Fibroblast of pulmonary artery (primary cell): ENCODE measurements at places on chromosomes 12 and 14.
A peak's percentile ranks its signal among the peaks of the same experiment; 100 is the strongest.

GRCh38 chr12:95212586-95212985, 4.7 kb downstream of the FGD6 start:
- DNase-seq, result peak; percentile 49

GRCh38 chr12:74043343-74043742, 494.3 kb upstream of the ATXN7L3B start:
- DNase-seq, result peak; percentile 37

DNA sequence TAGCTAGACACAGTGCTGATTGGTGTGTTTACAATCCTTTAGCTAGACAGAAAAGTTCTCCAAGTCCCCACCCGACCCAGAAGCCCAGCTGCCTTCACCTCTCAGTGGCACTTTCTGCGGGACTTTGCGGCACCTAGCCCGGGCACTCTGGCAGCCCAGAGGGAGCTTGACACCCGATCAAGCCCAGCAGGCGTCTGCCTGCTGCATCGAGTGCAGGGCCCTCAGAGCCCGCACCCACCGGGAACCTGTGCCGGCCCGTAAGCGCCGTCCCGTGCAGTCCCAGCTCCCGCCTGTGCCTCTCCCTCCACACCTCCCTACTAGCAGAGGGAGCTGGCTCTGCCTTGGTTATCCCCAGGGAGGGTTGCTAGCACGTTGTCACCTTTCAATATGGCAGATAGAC, 631.0 kb upstream of the STXBP6 start:
- DNase-seq, result no peak

GRCh38 chr12:31506515-31507306, 84.2 kb downstream of the DENND5B start:
- DNase-seq, result peak; percentile 83

DNA sequence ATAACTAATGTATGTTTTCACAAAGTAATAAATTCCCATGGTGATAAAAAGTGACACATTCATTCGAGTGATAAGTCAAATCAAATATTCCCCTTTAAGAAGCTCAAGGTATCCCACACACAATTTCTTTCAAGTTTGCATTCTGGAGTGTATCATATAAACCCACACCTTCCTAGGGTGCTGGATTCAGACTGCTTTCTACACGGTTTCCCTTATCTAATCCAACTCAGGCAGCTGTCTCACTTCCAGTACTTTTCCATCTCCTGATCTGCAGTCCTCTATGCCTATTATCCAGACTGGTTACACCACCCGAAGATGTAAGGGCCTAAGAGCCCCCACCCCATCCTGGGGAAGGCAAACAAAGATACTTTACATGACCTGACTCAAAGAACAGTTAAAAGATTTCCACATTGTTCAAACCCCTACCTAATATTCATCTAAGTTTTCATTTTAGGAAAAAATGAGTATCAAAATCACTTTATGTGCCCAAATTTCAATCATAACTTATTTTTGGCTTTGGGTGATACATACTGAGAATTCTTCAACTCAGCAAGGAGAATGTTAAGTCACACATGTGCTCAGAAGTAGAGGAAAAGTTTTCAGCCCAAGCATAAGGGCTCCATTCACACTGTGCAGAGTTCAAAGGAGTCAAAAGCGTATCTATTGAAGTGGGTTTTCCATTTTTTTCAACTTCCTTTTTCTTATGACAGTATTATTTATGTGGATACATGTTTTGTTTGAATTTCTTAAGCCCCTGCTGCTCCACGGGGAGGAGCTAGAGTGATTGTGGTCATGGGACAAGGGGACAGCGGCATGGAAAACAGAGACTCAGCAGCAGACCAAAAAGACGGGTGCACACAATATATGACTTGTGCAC, 41.8 kb downstream of the CORO1C start:
- DNase-seq, result peak; percentile 68

GRCh38 chr14:41718477-41719166, 111.9 kb downstream of the LRFN5 start:
- DNase-seq, result no peak

- no peak for DNase-seq
Observed at GRCh38 chr12:97292588-97292987, 170.0 kb upstream of the RMST start.

DNA sequence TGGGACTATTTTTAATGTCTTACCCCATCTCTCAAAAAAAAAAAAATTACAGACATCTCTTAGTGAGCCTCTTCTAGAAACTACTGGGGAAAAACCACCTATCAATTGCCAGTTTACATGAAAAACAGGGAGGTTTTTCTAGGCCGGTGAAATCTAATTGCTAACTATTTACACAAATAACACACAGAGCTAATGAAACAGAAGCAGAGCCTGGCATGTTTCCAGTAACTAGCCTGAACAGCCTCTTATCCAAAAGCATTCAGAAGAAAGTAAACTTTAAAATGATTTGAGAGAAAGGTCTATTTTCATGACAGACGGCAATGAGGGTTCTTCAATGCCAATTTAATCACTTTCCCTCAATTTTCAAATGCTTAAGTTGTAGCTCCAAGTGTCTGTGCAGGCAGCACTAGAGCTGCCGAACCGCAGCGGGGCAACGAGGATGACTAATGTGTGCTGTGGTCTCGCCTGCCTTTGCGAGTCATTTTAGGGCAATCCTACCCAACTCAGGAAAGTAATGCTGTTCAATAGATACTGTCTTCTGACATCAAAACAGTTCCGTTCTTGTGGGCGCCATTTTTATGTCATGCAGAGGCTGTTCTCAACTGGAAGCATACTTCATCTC, 84.6 kb downstream of the SETD3 start:
- DNase-seq, result peak; percentile 24

GRCh38 chr14:70190156-70190555, 1.4 kb upstream of the SLC8A3 start:
- DNase-seq, result no peak

DNA sequence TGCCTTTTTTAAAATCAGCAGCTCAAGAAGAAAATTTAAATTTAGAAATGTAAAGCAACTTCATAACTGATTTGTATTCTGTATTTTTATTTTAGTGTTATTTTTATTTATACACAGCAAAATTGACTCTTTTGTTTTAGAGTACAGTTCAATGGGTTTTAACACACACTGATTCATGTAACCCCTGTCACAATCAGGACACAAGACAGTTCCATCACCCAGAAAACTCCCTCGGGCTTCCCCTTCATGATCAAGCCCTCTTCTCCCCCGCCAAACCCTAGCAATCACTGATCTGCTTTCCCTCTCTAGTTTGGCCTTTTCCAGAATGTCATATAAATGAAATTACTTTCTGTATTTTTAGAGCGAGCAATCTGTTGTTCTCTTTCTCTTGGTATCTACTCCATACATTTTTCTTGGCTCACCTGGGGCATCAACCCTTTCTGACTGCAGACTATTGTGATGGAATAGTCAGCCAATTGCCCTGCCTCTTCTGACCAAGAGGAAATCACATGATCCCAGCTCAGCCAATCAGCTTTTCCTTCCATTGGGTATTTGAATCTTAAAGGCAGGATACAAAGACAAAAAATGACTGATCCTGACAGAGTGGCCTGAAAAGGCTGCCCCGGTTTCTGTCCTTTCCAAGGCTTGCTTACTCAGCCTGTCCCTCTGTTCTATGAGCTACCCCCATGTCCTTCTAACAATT, 5.3 kb downstream of the SLC5A8 start:
- no peak for DNase-seq

- DNase-seq, result peak; percentile 76
Observed at GRCh38 chr14:86038387-86039042, 508.6 kb downstream of the FLRT2 start.

- DNase-seq, result no peak
Observed at GRCh38 chr14:93032421-93032936, 83.2 kb downstream of the ITPK1 start.

- DNase-seq, result no peak
Observed at GRCh38 chr14:22315336-22315735, 273.7 kb downstream of the DAD1 start.

GRCh38 chr12:58452546-58452945, 467.8 kb downstream of the LRIG3 start:
- no peak for DNase-seq

DNA sequence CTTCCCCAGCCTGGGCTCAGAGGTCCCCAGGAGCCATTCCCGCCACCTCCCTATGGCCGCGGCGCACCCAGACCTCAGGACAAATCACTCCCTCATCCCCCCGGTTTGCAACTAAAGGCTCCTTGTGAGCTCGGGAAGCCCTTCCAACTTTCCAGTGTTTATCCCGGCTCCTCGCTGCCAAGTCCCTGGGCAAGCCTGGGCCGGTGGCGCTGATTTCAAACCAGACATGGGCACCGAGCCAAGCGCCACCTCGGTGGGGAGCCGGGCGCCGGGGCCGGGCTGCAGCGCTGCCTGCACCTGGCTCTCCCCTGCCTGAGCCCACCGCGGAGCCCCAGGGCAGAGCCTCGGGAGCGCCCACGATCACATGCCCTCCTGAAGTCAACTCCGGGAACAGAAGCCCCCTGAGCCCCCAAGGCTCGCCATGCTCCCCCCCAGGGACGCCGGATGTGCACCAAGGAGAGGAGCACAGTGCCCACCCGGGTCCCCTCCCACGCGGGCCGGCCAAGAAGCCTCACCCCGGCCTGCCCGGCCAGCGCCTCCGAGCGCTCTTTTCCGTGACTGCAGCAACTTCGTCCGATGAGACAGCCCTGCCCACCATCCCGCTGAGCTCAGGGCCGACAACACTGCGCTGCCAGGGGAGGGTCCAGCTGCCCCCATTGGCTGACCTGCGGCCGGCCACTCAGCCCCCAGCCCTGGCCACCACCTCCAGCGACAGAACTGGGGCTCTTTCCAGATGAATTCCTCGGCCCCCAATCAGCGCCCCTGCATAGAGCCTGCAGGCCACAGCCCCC, 50.0 kb downstream of the NCOR2 start:
- DNase-seq, result peak; percentile 56

DNA sequence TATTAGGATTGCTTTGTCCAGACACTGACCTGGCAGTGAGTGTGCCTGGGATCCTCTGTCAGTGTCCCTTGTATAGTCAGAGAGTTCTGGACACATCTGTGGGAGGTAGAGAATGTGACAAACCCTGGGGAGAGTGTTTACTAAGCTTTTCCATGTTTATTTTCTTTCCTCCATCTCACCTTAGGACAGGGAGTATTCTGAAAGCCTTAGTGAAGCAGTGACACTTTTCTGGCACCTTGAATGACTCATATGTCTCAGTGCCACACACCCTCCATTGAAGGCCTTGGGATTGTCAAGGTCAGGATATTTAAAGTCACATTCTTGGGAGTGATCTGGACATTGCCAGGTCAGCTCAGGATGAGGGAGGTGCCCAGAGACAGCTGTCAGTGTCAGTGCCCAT, 34.9 kb upstream of the CTDSP2 start:
- no peak for DNase-seq

GRCh38 chr14:106209755-106210154, 683.4 kb downstream of the TMEM121 start:
- no peak for DNase-seq

DNA sequence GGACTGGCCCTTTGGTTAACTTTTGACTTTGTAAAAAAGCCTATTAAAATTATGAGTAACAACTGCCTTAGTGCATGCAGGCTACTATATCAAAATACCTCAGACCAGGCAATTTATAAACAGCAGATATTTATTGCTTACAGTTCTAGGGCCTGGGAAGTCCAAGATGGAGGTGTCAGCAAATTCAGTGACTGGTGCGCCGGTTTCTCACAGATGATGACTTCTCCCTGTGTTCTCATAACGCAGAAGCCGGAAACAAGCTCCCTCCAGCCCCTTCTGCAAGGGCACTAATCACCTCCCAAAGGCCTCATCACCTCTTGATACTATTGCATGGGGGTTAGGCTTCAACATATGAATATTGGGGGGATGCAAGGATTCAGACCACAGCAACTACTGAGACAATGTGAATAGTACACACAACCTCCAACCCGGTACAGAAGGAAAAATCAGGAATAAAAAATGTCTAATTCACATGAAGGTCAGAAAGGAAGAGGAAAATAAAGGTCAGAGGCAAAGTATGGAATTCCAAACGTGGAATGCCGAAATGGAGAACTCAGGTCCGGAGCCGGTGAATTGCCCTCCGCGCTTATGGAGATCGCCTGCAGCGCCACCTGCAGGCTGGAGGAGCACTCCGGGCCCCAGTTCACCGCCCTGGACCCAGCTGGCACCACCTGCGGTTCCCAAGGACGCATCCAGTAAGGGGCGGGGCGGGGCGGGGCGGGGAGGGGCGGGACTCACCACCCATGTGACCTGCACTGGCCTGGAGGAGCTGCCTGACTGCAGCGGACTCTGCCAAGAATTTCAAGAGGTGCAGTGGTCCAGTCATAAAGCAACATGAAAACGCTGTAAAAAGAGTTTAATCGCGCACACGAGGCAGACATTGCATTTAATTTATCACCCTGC, 203.4 kb downstream of the KIF26A start:
- peak; percentile 11 for DNase-seq

- no peak for DNase-seq
Observed at GRCh38 chr12:93059288-93059687, 130.2 kb upstream of the EEA1 start.

GRCh38 chr12:43835264-43835655, 621 bp upstream of the TMEM117 start:
- DNase-seq, result peak; percentile 11
